ENCODE measurements at places on chromosomes 12 and 14.

DNA sequence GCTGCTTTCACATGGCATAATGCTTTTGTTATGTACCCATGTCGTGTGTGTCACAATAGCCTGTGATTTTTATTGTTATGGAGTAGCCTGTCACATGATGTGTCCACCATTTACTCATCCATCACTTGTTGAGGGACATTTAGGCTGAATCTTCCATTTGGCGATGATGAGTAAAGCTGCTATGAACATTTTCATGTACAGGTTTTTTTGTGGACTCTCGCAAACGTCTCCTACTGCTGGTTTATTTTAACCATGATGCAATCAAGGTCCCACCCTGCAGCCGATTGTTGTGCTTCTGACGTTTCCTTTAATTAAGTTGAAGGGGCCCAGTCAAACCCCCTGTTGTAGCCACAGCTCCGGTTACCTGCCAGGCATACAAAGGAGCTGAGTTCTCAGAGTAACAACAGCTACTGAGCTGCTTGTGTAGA is 63.2 kb downstream of the ZNF664 start:
- DNase-seq = no peak
- peaks cover 3% of the 10 kb centered on the region for H3K4me1 ChIP-seq
- H3K36me3 ChIP-seq = no peaks in the 10 kb centered on the region
- H3K4me3 ChIP-seq = no peak overlapping the region

GRCh38 chr14:77986773-77987172 is 183.4 kb upstream of the NRXN3 start:
- no peaks in the 10 kb centered on the region for H3K27me3 ChIP-seq
- H3K27ac ChIP-seq = no peak overlapping the region
- H3K36me3 ChIP-seq = no peaks in the 10 kb centered on the region
- H3K4me3 ChIP-seq = no peak overlapping the region

- H3K27me3 ChIP-seq = no peaks in the 10 kb centered on the region
- no peak for DNase-seq
- H3K4me3 ChIP-seq = no peak overlapping the region
- peaks cover 97% of the 10 kb centered on the region for H3K4me1 ChIP-seq
- H3K27ac ChIP-seq = peak overlapping the region; percentile 88
These were observed 14.0 kb downstream of the KCTD10 start for GRCh38 chr12:109462868-109463692.

DNA sequence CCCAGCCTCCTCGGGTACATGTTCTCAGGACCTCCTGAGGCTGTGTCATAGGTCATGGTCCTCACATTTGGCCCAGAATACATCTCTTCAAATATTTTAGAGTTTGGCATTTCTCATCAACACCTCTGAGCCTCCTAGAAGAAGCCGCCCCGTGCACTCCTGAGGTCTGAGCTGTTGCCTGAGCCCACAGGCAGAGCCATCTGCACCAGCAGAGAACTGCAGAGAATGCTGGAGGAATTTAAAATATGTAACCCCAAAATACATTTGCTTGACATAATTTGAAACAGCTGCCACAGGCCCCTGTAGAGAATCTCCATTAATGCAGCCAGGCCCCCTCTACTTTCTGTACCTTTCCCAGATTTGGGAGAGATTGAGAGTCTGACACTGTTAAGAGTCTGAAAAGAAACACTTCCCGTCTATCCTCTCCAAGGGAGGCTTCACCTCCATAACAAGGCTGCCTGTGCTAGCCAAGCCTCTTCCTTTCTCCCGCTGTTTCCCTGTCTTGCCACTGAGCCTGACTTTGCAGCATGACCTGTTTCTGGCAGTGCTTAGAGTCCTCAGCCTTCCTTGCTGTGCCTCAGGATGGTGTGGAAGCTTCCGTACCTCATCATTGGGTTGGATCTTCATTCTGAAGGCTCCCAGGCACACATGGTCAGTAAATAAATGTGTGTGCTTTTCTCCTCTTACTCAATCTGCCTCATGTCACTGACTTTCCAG is 95.4 kb upstream of the SFSWAP start:
- H3K27ac ChIP-seq = no peak overlapping the region
- H3K27me3 ChIP-seq = no peaks in the 10 kb centered on the region
- DNase-seq = no peak
- no peak overlapping the region for H3K4me3 ChIP-seq
- H3K36me3 ChIP-seq = no peaks in the 10 kb centered on the region
- H3K4me1 ChIP-seq = no peaks in the 10 kb centered on the region

DNA sequence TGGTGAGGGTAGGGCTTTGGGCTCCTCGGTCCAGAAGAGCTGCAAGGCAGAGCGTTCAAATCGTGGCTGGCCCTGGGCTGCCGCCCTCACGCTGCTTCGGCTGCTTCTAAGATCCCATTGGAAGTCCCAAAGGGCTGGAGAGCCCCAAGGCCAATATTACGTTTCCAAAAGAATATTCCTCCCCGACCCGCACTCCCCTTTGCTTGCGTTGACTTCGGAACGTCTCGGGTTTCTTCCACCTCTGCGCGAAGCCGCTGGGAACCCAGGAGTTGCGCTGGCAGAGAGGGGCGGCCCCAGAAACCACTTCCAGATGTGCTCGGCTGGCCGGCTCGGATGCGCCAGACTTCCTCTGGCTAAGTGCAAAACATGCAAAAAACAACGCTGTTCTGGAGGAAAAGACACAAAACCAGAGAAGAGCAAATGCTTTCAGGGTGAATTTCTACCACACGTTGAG is at the start of gene GLT8D2:
Gene GLT8D2 (minus strand): TSS at position 285 of the 454 bp plus-strand sequence. CDS start 30,539 bp downstream, outside the sequence.
- H3K4me1 ChIP-seq = peaks cover 13% of the 10 kb centered on the region
- DNase-seq = peak; percentile 33
- no peaks in the 10 kb centered on the region for H3K27me3 ChIP-seq
- H3K27ac ChIP-seq = no peak within 1 kb of the TSS
- no peaks in the 10 kb centered on the region for H3K36me3 ChIP-seq

DNA sequence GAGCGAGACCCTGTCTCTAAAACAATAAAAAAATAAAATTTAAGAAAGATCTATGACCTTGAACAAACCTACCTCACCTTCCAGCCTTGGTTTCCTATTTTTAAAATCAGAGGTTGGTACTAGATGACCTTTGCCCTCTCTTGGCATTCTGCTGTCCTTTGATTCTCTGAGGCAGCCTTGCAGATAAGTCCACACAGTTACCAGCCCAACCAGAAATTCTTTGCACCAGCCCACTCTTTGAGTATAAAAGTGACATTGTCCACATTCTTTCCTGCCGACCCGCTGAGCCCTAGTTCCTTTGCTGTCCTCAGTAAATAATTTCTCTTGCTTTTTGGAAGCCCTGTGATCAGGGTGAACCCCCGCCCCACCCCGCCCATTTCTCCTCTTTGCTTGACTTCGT is 150.4 kb downstream of the PHETA1 start:
- DNase-seq = no peak
- H3K27ac ChIP-seq = no peak overlapping the region
- no peaks in the 10 kb centered on the region for H3K27me3 ChIP-seq
- no peaks in the 10 kb centered on the region for H3K36me3 ChIP-seq

DNA sequence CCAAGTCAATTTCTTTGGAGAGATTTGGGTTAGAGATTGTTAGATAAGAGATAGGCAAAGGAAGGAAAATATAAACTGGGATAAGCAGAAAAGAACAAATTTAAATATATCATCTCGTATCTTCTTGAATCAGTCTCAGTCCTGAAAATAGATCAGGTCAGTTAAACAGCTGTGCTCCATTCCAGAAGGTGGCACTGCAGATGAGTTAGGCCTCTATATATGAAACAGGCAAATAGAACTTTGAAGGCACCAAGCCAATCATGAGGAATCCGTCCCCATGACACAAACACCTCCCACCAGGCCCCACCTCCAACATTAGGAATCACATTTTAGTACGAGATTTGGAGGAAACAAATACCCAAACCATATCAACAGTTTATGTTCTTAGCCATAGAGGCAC is 605.5 kb upstream of the USP15 start:
- no peaks in the 10 kb centered on the region for H3K36me3 ChIP-seq
- no peak overlapping the region for H3K27ac ChIP-seq
- H3K4me3 ChIP-seq = no peak overlapping the region
- DNase-seq = no peak
- H3K4me1 ChIP-seq = no peaks in the 10 kb centered on the region
- H3K27me3 ChIP-seq = no peaks in the 10 kb centered on the region

- no peak overlapping the region for H3K27ac ChIP-seq
- H3K27me3 ChIP-seq = no peaks in the 10 kb centered on the region
- H3K36me3 ChIP-seq = peaks cover 16% of the 10 kb centered on the region
- DNase-seq = no peak
- peaks cover 12% of the 10 kb centered on the region for H3K4me1 ChIP-seq
- H3K4me3 ChIP-seq = no peak overlapping the region
These were observed 2.0 kb upstream of the ING4 start for GRCh38 chr12:6664902-6665301.

DNA sequence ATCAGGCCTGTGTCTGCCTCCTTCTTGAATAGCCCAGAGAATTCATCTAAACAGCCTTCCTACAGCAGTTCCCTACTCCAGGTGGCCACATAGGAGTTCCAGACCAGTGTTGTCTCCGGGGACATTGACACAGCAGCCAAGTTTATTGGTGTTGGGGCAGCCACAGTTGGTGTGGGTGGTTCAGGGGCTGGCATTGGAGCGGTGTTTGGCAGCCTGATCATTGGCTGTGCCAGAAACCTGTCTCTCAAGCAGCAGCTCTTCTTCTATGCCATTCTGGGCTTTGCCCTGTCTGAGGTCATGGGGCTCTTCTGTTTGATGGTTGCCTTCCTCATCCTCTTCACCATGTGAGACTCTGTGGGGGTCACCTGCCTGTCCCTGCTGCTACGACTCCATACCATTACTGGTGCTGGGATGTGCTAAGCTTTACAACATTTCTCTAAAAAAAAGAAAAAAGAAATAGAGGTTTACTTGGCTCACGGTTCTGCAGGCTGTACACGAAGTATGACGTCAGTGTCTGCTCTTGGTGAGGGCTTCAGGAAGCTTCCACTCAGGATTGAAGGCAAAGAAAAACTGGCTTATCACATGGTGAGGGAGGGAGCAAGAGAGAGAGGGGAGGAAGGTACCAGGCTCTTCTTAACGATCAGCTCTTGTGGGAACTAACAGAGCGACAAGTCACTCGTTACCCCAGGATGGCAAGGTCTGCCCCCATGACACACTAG is 57.5 kb downstream of the CHST11 start:
- H3K27ac ChIP-seq = no peak overlapping the region
- no peak for DNase-seq
- H3K4me1 ChIP-seq = peaks cover 24% of the 10 kb centered on the region
- no peaks in the 10 kb centered on the region for H3K27me3 ChIP-seq

- no peak for DNase-seq
- no peaks in the 10 kb centered on the region for H3K4me1 ChIP-seq
- no peaks in the 10 kb centered on the region for H3K27me3 ChIP-seq
- no peak overlapping the region for H3K4me3 ChIP-seq
- no peaks in the 10 kb centered on the region for H3K36me3 ChIP-seq
- H3K27ac ChIP-seq = no peak overlapping the region
These were observed 49.2 kb downstream of the SLC35F4 start for GRCh38 chr14:57816568-57817284.

DNA sequence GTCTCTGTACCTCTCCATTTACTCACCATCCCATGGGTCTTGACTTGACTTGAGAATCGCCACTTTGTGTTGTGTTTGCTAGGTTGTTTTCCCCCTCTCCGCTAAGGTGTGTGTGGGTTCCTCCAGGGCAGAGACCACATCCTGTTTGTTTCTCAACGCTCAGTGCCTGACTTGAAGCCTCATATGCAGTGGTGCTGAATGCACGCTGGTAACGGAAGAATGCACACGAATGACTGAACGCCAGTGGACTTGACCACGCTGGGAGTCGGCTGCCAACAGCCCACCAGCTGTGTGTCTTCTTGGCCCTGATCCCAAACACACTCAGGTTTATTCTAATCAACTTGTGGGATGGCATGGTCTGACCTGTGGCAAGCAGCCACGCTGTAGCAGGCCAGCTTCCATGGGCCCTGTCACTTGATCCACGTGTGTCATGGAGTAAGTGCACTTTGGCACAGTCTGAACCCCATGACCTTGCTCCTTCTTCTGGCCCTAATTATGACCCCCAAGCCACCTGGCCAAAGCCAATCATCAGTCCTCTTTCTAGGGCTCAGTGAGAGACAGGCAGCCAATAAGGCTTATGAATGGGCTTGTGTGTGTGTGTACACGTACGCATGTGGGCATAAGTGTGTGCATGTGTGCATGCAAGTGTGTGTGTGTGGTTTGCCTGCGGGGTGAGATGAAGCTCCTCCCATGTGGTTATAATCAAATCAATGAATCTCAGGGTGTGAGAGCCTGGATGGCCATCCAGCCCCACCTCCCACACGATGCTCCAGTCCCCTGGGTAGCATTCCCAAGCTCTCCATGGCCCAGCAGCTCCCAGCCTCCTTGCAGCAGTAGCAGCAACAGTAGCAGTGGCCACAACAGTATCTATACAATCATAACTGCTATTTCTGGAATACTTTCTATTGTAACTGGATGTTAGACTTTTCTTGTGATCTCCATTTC is 6.4 kb upstream of the TC2N start:
- H3K27me3 ChIP-seq = no peaks in the 10 kb centered on the region
- no peaks in the 10 kb centered on the region for H3K36me3 ChIP-seq
- peak overlapping the region; percentile 82 for H3K27ac ChIP-seq
- no peak overlapping the region for H3K4me3 ChIP-seq

DNA sequence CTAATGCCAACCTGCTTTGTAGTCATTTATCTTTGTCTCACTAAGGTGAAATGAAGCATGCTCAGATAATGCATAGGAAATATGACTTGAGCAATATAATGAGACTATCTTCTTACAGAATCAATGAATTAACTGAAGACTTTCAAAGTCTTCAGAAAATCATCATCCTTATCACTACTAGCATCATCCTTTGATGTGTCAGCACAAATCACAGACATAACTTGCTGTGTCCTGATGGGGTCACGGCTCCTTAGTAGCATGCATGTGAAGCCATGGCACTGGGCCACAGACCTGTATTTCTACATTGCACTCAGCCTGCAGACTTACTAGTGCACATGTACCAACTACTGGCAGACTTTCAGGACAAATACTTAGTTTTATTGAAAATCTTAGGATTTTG is 18.9 kb downstream of the TMEM260 start:
- no peak for DNase-seq
- H3K27me3 ChIP-seq = no peaks in the 10 kb centered on the region
- no peak overlapping the region for H3K4me3 ChIP-seq
- H3K27ac ChIP-seq = no peak overlapping the region

- peak overlapping the region; percentile 67 for H3K4me3 ChIP-seq
- no peak for DNase-seq
- H3K27ac ChIP-seq = no peak overlapping the region
- H3K27me3 ChIP-seq = no peaks in the 10 kb centered on the region
- H3K4me1 ChIP-seq = peaks cover 16% of the 10 kb centered on the region
- H3K36me3 ChIP-seq = no peaks in the 10 kb centered on the region
These were observed 1.2 kb downstream of the CDKL1 start for GRCh38 chr14:50395448-50395847.

DNA sequence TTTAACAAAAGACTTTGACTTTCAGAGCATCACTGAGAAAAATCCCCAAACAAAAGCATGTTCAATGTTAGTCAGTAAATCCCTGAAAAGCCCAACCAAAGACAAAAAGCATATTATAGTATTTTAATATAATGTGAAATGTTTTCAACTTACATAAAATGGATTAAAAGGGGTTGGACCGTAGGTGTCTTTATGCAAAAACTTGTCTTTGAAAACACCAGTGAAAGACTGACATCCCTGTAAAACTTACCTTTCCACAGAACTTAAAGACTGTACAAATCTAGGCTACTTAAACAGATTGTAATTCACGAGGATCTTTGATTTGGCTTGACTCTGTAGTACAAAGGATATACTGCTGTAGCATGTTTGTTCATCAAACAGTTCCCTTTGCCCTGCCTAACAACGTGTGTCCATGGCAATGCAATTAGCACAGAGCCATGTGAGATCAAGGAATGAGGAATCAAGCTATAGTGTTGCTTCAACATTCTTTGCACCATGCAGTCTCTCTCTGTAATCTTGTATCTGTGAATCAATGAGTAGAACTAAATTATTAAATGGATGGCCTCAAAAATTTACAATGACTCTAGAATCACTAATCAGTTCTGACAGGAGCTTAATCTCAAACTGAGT is 138.5 kb upstream of the SYT1 start:
- no peaks in the 10 kb centered on the region for H3K27me3 ChIP-seq
- no peaks in the 10 kb centered on the region for H3K4me1 ChIP-seq
